ENCODE measurements at places on chromosomes 11 and 22.

DNA sequence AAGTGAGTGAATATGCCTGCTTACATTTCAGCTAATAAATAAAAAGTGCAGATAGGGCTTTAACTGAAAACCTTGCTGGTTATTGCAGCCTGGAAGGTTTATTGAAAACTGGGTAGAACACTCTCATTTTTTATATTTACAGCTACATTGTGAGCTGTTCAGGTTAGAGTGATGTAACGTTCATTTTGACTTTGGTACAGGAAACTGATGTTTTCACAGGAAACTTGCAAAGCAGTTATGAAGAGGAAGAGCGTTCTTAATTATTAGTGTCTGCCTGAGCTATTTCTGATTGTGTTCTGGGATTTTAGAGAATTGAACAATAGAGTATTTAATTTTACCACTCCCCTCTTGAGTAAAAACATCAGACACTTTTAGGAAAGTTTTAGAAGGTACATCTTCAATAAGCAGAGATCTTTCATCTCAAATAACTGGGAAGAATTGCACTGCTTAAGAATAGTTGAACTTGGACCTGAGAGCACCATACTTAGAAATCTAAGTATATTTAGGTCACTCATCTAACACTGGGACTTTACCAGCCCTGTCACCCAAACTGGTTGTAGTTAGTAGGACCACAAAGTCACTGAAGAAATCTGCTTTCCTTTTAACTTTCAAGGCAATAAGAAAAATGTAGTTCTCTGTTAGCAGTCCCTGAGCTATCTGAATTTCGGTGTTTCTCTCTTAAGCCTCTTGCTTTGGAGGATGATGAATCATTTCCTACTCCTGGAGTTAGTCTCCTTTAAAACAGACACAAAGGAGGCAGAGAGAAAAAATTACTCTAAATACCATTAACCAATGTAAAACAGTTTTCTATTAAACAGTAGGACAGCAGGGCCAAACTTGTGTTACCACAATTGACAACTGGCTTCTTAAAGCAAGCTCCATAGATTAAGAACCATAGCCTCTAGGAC is 128.6 kb upstream of the DDI1 start:
- no peaks in the 10 kb centered on the region for H3K36me3 ChIP-seq
- H3K27ac ChIP-seq: no peak overlapping the region
- H3K4me3 ChIP-seq: no peak overlapping the region
- H3K27me3 ChIP-seq: no peaks in the 10 kb centered on the region
- H3K4me1 ChIP-seq: peaks cover 3% of the 10 kb centered on the region

DNA sequence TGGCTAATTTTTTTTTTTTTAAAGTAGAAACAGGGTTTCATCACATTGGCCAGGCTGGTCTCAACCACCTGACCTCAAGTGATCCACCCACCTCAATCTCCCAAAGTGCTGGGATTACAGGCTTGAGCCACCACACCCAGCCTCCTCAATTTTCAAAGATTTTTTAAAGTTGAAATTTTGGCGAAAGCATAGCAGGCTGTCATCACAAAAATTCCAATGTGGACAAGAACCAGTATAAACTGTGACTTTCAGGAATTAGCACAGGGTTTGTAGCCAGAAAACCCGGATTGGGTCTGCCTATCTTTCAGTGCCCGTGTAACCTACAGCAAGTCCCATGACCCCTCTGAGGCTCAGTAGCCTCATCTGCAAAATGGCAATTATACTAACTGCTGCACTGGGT is 80.2 kb downstream of the SGSM3 start:
- H3K27me3 ChIP-seq: no peaks in the 10 kb centered on the region
- peaks cover 76% of the 10 kb centered on the region for H3K4me1 ChIP-seq
- H3K36me3 ChIP-seq: peaks cover 24% of the 10 kb centered on the region
- no peak for DNase-seq
- peak overlapping the region; percentile 48 for H3K4me3 ChIP-seq
- H3K27ac ChIP-seq: peak overlapping the region; percentile 6

DNA sequence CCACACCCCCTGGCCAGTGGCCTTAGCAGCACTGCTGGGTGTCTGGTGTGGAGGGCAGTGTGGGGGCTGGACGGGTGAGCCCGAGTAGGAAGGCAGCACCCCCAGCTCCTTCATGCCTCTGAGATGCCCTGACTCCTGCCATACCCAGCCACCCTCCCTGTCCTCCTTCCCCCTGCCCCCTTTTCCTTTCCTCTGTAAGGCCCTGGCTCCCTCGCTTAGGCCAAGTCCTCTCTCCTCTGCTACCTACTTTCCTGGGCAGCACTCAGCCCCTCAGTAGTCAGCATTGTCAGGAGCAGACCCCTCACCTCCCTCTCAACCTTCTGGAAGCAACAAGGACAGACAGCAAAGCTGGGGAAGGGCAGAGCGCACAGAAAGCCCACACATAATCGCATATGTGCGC is 48.0 kb downstream of the BUD13 start:
- no peak for DNase-seq
- H3K36me3 ChIP-seq: no peaks in the 10 kb centered on the region
- H3K27me3 ChIP-seq: peaks cover 2% of the 10 kb centered on the region
- no peak overlapping the region for H3K27ac ChIP-seq
- H3K4me3 ChIP-seq: no peak overlapping the region

- H3K4me1 ChIP-seq: peaks cover 81% of the 10 kb centered on the region
- DNase-seq: no peak
- no peak overlapping the region for H3K27ac ChIP-seq
- no peak overlapping the region for H3K4me3 ChIP-seq
- H3K27me3 ChIP-seq: peaks cover 2% of the 10 kb centered on the region
- peaks cover 10% of the 10 kb centered on the region for H3K36me3 ChIP-seq
These were observed 2.9 kb downstream of the DIXDC1 start for GRCh38 chr11:111939836-111940604.

DNA sequence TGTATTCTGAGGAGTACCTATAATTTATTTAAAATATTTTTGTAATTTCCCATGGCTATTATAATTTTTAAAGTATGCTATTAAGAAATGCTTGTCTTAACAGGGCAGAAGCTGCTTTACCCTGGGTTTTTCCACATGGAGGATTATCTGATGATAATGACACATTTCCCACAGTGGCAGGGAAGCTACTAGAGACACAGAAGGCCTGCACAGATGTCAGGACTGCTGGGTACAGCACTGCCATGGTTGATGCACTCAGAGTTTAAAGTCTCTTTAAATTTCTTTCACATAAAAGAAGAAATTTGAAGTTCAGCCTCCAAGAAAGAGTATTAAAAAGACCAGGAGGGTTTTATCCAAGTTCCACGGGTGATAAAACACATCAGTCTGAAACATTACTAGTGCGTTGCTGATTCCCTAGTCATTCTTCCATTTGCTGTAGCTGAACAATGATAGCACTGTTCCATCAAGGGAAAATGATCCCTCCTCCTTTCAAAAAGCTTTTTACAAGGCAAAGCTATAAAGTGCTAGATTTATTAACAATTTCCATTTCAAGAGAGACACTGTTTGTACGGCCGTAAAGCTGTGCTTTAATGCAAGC is 363.0 kb downstream of the CNTN5 start:
- no peaks in the 10 kb centered on the region for H3K36me3 ChIP-seq
- H3K4me3 ChIP-seq: no peak overlapping the region
- H3K4me1 ChIP-seq: no peaks in the 10 kb centered on the region
- H3K27ac ChIP-seq: no peak overlapping the region
- no peak for DNase-seq

Measured in activated naive CD8-positive, alpha-beta T cell treated with anti-CD3 and anti-CD28 coated beads, Interleukin-2, amount 50 U/mL, for 24 hours (primary cell).